ENCODE measurements at places on chromosomes 11 and 22.

GRCh38 chr11:207863-208180, 314 bp downstream of the RIC8A start:
- DNase-seq: no peak

DNA sequence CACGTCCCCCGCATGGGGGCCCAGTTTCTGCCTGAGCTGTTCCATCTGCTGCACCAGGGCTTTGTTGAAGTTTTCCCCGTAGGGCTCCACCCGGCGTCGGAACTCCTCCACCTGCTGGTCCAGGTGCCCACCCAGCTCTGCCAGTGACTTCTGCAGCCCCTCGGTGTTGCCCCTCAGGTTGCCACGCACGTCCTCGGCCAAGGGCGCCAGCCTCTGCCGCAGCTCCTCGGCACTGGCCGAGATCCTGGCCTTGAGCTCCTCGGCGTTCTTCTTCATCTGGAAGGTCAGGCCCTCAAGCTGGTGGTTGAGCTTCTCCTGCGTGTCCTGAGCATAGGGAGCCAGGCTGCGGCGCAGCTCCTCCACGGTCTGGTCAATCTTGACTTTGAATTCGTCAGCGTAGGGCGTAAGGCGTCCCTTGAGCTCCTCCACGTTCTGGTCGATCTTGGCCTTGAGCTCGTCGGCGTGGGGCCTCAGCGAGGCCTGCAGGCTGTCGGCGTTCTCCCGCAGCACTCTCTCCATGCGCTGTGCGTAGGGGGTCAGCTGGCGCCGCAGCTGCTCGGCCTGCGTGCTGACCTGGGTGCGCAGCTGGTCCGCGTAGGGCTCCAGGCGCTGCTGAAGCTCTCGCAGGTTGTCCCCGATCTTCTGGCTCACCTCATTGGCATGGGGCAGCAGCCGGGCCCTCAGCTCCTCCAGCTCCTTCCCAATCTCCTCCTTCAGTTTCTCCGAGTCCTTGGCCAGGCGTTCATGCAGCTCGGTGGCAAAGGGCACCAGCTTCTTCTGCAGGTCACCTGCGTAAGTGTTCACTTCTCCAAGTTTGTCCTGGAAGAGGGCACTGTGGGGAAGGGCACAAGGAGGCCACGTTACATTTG, 1.8 kb downstream of the APOA4 start:
- DNase-seq: no peak

DNA sequence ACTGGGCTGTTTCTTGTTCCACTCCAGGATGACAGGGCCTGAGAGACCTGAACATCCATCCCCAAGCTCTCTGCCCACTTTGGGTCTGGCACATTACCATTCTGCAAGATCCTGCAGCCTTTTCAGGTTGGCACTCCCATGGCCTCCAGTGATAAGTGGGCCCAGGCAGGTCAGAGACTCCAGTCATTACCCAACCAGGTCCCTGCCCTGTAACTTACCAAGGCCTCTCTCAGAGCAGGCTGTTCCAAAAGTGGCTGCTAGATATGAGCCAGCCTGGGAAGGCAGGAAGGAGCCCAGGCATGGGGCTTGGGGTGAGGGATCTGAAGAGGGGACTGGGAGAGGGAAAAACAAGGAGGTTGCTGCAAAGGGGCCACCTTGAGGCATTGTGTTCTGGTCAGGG, 35.9 kb downstream of the KCNQ1OT1 start:
- no peak for DNase-seq

- no peak for DNase-seq
These were observed 23.2 kb downstream of the TAF1D start for GRCh38 chr11:93718057-93718563.

GRCh38 chr22:43501878-43502277, 90.1 kb downstream of the MPPED1 start:
- DNase-seq: peak; percentile 34

- no peak for DNase-seq
These were observed 202.1 kb upstream of the ARHGAP42 start for GRCh38 chr11:100484948-100485347.

- DNase-seq: no peak
These were observed 1.2 kb upstream of the TYMP start for GRCh38 chr22:50530877-50531545.

- DNase-seq: no peak
These were observed 252.1 kb downstream of the SBF2 start for GRCh38 chr11:10041748-10042446.
